Activated T-helper 17 cell treated with anti-CD3 and anti-CD28 coated beads, Interleukin-2, amount 50 U/mL, for 72 hours (primary cell): ENCODE measurements at places on chromosomes 16 and 17. TPM values are rescaled to one million over a fixed set of nuclear protein-coding genes. Genes with fewer than 3 reads are reported as not detected.

AIPL1 gene
- total RNA-seq, result not detected

P2RX1 gene
- 1.6 TPM for total RNA-seq

- ATAC-seq, result no peak
These were observed 35.7 kb downstream of the ATF7IP2 start for GRCh38 chr16:10421596-10421995.

- ATAC-seq, result no peak
These were observed 5.3 kb downstream of the SRCIN1 start for GRCh38 chr17:38600416-38600815.

DNA sequence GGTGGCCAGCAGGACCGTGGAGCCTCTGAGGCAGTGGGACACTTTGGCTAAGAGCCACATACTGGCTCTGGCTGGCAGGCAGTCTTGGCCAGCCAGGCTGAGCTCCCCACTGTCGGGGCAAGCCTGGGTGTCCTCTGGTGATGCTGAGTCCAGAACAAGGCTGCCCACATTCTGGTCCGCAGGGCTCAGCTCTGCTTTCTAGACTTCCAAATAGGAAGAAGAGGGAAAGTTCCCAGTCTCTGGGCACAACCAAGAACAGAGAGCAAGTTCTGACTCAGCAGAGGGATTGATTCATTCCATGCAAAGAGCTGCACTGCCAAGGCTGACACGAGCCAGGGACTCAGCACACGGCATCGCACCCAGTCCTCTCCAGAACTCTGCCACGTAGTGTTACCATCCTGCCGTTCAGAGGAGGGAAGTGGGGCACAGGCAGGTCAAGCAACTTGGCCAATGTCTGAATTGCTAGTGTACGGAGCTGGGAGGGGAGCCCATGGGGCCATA lies 58.9 kb downstream of the NOS2 start:
- ATAC-seq, result no peak

GRCh38 chr16:76900285-76901263 lies 290.4 kb upstream of the MON1B start:
- ATAC-seq, result no peak

DNA sequence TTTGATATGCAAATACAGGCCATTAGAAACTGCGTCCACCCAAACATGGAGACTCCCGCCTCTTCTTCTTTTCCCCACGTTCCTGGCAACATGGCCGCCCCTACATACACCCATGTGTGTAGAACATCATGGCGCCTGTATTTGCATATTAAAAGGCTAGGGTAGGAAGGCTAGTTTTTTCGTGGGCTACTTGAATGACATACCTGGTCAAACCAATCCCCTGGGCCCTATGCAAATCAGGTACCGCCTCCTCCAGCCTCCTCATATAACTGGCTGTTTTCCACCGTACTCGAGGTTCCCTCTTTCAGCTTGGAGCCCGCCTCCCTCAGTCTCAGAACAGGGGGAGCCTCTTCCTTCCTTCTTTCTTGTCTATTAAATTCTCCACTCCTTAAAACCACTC lies 840 bp upstream of the CD300LB start:
- ATAC-seq, result no peak

DNA sequence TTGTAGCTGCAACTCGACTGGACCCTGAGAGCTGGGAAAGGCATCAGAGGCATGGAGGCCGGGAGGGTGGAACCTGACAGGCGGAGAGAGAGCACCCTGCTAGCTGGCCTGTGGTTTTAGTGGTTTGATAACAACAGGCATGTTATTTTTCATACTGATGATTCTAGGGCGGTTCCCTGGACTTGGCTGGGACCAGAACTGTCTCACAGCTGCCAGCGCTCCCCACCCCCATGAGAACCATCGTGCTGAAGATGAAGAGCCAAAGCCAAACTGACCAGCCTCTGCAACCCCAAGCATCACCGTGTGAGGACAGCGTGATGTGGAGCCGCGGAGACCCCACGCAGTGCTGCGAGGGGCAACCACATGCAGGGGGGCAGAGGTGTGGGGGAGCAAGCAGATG lies 28.5 kb downstream of the MXRA7 start:
- no peak for ATAC-seq

GRCh38 chr16:592518-593306 lies 2.8 kb downstream of the RAB40C start:
- no peak for ATAC-seq

DNA sequence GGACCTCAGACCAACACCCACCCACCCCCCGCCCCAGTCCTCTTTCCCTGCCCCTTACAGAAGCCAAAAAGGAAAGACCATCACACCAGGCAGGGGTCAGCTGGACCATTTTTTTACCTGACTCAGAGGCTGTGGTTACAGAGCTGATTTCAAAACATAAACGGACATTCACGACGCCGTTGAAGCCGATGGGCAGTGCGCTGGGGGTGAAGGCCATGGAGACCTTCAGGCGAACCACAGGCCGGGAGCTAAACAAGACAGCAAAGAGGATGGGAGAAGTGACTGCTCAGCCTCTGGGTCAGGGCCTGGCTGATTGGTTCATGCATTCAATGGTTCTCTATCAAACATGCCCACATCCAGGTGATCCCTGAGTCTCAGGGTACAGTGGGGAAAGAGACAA lies 24.1 kb downstream of the HASPIN start:
- no peak for ATAC-seq
